Fibroblast of gingiva (primary cell): ENCODE measurements at places on chromosomes 2 and 18.

GRCh38 chr2:168396131-168396530 is 59.9 kb upstream of the CERS6 start:
- DNase-seq: no peak

GRCh38 chr2:216884347-216884746 is 24.5 kb upstream of the TNP1 start:
- no peak for DNase-seq

- DNase-seq: no peak
Measured at GRCh38 chr2:106316915-106317314, 122.8 kb upstream of the UXS1 start.

DNA sequence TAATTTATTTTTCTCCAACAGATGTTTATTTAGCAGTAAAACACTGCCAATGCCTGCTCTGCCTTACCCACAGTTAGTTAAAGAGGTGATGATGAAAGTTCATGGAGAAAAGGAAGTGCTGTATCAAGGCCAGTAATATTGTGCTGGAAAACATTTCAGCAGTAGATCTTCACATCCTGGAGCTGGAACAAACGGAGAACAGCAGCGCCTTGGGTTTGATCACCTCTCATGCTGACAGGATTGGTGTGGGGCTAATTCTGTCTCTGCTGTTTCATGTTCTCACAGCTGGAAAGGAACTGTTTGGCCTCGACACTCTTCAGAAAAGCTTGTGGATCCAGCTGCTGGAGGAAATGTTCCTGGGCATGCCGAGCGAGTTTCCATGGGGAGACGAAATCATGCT is 61.5 kb upstream of the RPE start:
- DNase-seq: no peak

GRCh38 chr2:158635961-158636601 is 159.0 kb upstream of the DAPL1 start:
- DNase-seq: no peak

GRCh38 chr2:121409388-121409787 is 121.3 kb upstream of the RNU4ATAC start:
- DNase-seq: no peak

DNA sequence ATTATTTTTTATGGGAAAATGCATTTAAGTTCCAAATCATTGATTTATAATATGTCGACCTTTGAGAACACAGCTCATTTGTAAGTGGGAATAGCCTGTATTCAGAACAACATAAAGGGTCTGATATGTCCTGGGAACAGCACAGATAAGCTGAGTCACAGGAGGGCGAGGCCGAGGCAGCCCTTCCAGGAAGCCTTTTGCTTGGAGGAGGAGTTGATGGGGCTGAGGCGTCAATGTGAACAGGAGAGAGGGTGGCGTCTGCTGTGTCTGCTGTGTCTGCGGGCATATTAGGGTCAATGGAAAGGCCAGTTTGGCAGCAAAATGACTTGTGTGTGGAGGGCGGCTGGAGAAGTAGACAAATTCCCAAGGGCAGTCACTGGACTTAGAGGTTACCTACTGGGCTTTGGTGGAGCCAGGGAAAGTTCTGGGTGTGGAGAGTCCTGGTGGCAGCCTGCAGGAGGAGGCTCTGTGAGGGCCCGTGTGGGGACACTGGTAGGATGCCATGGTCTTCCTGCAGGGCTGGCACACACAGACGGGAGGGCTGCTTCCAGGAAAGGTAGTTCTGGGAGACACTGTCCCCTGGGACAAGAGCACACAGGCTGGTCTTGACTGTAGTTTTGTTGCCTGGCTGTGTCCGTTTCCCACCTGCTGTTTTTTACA is 128.1 kb downstream of the GLI2 start:
- DNase-seq: peak; percentile 31

- DNase-seq: no peak
Measured at GRCh38 chr18:28725876-28726275, 548.9 kb upstream of the CDH2 start.

DNA sequence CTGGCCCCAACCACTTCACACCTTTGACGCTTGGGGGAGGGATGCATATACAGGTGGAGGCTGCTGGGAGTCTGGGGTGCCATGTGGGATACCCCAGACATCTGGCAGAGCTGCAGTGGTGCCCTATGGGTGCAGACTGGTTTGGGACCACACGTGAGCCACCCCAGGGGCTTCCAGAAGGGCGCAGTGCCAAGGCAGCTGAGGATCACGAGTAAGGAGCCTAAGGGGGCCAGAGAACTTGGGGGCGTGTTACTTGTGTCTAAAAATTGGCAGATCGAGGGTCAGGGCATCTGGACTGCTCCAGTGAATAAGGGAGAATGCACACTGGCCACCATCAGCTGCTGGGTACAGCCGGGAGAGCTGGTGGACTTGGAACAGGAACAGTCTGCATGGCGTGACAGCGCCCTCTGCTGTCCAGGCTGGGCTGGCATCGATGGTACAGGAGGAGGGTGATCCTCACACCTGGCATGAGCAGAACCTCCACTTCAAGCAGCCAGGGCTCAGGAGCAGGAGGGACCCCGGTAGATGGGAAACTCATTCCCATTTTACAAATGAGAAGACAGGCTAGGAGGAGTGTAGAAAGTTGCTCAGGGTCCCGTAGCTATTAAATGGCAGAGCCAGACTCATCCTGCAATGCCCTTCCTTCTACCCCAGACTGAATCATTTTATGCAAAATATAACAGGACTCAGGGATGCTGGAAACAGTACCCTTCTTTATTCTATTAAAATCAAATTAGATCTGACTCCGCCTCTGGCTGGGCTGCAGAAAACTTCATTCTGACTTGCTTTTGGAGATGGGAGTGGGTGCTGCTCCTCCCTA is 60.4 kb downstream of the ATOH8 start:
- peak; percentile 75 for DNase-seq

- DNase-seq: no peak
Measured at GRCh38 chr18:41939326-41939725, 15.7 kb upstream of the PIK3C3 start.

- DNase-seq: no peak
Measured at GRCh38 chr2:30422444-30423040, 24.5 kb upstream of the LCLAT1 start.

- no peak for DNase-seq
Measured at GRCh38 chr2:240831594-240832204, 11.7 kb upstream of the KIF1A start.

DNA sequence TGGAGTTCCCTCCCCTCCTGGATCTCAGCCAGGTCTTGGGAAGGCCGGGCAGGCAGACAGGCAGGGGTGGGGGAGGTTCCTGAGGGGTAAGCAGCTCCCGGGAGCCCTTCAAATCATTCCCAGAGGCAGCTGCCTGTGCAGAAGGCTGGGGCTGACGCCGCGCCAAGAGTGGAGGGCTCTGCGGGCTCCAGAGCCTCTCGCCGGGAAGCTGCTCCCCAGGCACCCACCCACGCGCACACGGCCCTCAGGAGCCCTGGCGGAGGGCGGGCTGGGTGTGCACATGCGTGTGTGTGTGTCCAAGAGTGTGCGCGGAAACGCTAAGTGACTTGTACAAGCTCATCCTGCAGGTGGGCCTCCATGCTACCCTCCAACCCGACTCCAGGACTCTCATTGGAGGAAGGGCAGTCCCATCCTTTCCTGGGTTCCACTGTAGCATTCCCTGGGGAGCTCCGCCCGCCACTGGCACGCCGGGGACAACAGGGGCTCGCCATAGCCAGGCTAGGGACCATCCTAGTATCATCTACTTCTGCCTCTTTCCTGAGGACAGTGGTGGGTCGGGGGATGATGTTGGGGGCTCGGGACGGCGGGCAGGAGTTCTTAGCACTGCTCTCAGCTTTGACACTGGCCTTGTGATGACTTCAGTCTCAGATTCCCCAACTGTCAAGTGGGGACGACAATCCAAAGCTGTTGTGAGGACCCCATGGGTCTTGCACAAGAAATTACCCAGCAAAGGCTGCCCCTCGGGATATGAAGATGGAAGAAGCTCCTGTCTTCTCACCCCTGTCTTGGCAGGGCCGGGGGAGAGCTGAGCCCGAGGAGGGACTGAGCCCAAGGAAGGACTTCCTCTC is 50.3 kb downstream of the INHBB start:
- DNase-seq: no peak
